T-helper 1 cell treated with Interleukin-12 subunit alpha and Interleukin-12 subunit beta and Interleukin-4 antibody, amounts not matched to agents 30 ng/mL and 1 ng/mL, for 36 hours (primary cell): ENCODE measurements at places on chromosomes 7 and 10. TPM values are rescaled to one million over a fixed set of nuclear protein-coding genes. Genes with fewer than 3 reads are reported as not detected.

Gene MSMB
- not detected in 2 replicates for total RNA-seq

Gene HTR5A
- total RNA-seq = not detected in 2 replicates

Gene LRRTM3
- total RNA-seq = 0.05 TPM in 1 of 2 replicates, not detected in the other

Gene C10orf67
- 0.20 TPM in 2 replicates for total RNA-seq

Gene SDK1
- 0.20 and 0.34 TPM in 2 replicates for total RNA-seq

Gene PAPOLB
- not detected in 2 replicates for total RNA-seq

Gene NPTX2
- not detected in 2 replicates for total RNA-seq

Gene NUTM2D
- total RNA-seq = 2.4 and 3.2 TPM in 2 replicates

Gene C10orf62
- total RNA-seq = not detected in 2 replicates

Gene MRC1
- not detected in 2 replicates for total RNA-seq

Gene NUTM2A
- total RNA-seq = 0.12 and 0.80 TPM in 2 replicates

Gene SLC12A9
- total RNA-seq = 52.4 TPM in 2 replicates

Gene ZNF425
- 0.86 and 1.1 TPM in 2 replicates for total RNA-seq

Gene TEX47
- total RNA-seq = not detected in 2 replicates
